ENCODE measurements at places on chromosomes 5 and 9.
A peak's percentile ranks its signal among the peaks of the same experiment; 100 is the strongest.

GRCh38 chr9:13971966-13972655 is 341.8 kb downstream of the NFIB start:
- no peak for DNase-seq

DNA sequence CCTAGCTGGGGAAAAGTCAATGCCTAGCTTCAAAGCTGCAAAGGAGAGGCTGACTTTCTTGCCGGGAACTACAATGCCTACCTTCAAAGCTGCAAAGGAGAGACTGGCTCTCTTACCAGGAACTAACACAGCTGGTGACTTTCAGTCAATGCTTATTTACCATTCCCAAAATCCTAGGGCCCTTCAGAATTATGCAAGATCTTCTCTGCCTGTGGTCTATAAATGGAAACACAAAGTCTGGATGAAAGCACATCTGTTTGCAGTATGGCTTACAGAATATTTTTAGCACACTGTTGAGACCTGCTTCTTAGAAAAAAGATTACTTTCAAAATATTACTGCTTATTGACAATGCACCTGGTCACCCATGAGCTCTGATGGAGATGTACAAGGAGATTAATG is 259.4 kb downstream of the PLK2 start:
- DNase-seq, result no peak

DNA sequence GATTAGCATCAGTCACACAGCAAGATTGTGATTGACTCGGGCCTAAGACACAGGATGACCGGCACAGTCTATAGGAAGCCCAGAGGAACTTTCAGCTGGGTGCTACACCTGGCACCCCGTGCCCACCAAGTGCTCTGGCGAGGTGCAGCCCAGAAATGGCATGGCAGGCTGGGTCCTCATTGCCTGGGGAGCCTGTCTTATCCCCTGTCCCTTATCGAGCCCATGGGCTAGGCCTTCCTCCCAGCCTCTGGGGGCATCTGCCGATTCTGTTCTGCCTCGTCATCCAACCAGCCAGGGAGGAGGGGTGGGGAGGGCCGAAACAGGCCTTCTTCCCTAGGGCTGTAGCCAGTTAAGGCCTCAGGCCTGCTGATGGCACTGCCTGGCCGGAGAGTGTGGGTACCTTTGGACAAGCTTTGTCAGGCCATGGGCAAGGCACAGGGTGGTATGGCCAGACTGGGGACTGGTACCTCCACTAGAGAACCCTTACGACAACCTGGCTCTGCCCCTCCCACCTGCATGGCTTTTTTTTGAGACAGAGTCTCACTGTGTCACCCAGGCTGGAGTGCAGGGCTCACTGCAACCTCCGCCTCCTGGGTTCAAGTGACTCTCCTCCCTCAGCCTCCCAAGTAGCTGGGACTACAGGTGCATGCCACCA is 1.6 kb downstream of the GRK6 start:
- no peak for DNase-seq

DNA sequence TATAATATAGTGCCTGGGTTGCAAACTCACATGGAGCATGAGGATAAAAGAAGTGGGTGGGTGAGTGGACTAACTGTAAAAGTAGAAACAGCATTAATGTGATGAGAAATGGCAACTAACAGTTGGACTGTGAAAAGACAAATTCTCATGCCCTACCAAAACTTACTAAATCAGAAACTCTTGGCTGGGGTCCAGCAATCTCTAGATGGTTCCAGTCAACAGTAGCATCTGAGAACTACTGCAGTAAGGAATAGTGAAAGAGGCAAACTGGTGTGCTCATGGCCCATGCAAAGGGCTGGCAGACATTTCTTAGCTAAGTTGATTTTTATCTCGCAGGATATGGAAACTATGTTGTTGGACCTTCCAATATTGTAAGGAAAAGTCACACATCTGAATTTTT is 150.3 kb downstream of the PIK3R1 start:
- DNase-seq, result no peak

DNA sequence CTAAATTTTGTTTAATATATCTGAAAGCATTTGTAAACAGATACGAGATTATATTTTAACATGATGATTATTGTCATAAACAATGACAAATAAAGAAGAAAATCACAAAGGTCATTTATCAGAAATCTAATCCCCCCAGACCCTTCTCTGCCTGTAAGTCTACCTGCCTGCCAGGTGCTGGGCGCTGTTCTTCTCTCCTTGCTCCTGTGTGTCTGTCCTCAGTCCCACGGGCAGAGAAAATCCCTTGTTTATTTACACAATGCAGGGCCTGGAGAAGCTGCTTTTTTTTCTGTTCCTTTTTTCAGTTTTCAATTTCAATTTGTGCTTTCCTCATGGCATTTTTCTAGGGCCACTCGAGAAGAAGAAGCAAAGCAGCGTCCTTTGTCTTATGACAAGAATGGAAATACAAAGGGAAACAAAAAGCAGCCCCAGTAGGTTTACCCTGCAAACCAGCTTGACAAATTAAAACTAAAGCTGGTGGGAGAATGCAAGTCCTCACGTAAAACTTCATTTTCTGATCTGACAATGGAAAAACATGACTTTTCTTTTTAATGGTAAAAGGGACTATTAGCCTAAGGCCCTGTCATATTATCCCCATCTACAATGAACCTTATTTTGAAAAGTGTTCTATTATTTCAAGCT is 282.4 kb upstream of the KLF9 start:
- DNase-seq, result no peak

DNA sequence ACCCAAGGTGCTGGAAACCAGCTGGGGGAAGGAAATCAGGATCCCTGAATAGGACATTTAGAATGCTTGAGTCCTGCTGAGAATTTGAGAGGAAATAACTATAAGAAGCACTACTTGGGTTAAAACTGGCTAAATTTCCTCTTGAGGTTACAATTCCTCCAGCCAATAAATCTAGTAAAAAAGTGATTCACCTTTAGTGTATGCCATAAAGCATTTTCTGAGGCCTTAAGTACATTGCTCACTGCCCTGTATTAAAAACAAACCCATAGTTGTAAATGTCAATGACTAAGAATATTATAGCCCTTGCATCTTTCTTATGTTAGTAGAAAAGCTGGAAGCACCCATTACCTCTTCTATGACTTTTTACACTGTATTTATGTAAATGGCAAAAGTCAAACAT is 634.7 kb upstream of the ARRDC3 start:
- no peak for DNase-seq

- no peak for DNase-seq
These were observed 43.9 kb downstream of the SH3RF2 start for GRCh38 chr5:145980259-145980658.

DNA sequence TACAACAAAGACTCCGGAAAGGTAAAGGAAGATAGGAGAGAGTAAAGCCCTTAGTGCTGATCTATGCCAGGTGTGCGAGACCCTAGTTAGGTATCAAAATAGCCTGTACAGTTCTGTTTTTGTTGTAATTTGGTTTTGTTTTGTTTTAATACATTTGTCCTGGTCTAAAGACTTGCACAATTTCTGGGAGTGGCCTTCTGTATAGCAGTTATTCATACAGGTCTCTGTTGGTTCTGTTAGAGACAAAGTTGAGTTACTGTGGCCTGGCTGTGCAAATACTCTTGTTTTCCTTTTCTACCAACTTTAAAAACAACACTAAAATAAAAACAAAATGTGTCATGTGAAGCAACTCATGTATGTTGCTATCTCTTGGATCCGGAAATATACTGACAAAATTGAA is 163.6 kb downstream of the COMMD10 start:
- DNase-seq, result no peak

- DNase-seq, result peak; percentile 48
These were observed 980 bp downstream of the COL5A1 start for GRCh38 chr9:134642385-134643181.

- no peak for DNase-seq
These were observed 85.1 kb upstream of the RAI14 start for GRCh38 chr5:34570721-34571676.

- no peak for DNase-seq
These were observed 4.7 kb downstream of the SLC2A6 start for GRCh38 chr9:133474215-133474614.

GRCh38 chr5:96699186-96699820 is 37.1 kb downstream of the CAST start:
- DNase-seq, result no peak

DNA sequence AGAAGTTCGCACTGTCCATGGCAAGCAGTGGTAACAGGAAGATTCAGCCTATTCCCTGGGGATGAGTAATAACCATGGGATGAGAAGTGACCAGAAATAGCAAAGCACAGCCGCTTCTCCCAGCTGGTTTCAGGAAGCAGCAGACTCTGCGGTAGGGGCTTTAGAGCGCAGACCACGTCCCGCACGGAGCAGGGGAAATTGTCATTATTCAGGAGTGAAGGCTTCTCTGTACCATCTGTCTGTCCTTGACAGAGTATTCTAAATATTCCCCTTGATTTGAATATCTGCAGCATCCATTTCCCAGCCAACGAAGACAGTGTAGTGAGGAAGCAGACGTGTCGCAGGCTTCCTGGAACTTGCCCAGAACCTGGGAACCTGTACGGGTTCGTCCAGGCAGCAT is 159.6 kb downstream of the NXNL2 start:
- DNase-seq, result no peak

- no peak for DNase-seq
These were observed 40.9 kb upstream of the GLDC start for GRCh38 chr9:6686396-6686795.

- DNase-seq, result no peak
These were observed 1.6 kb downstream of the HINT1 start for GRCh38 chr5:131163276-131164119.

Measured in WERI-Rb-1 (cell line).